ENCODE measurements at places on chromosomes 7 and 10.

DNA sequence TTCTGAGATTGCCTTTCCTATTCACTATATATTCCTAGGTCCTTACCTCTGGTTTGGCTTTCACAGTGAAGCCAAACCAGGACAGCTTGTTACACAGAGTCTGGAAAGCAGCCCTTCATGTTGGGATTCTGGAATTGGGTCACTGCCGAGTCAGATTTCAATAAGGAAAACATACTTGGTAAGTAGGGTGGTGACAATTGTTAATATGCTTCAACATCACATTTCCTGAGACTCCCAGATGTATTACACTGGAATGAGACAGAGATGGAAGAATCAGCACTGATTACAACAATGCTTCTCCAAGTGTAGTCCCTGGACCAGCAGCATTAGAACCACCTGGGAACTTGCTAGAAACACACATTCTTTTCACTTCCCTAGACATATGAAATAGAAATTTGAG lies 268.9 kb upstream of the SEMA3C start:
- DNase-seq: no peak
- no peaks in the 10 kb centered on the region for H3K36me3 ChIP-seq

GRCh38 chr7:33778195-33778594 lies 127.1 kb upstream of the BMPER start:
- H3K36me3 ChIP-seq: no peaks in the 10 kb centered on the region
- H3K4me3 ChIP-seq: no peak overlapping the region
- no peak for DNase-seq
- H3K27me3 ChIP-seq: no peaks in the 10 kb centered on the region

DNA sequence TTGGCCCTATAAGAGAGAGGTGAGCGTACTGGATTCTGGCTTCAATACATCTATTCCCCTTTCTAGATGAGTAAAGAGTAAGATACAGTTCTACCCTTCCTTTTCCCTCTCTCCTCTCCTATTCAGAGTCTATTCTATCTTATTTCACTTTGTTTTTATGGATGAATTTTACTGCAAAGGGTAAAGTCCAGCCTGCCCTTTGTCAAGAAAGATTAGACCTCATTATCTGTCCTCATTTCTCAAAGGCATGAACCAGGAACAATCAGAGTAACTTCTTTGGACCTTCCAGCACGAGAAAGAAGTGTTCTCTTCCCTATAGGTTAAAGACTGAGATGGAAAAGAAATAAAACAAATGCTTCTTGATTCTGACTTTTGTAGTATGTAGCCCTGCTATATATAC lies 239.0 kb downstream of the PRKG1 start:
- H3K27ac ChIP-seq: no peak overlapping the region
- no peaks in the 10 kb centered on the region for H3K27me3 ChIP-seq
- no peak overlapping the region for H3K4me3 ChIP-seq
- H3K4me1 ChIP-seq: no peaks in the 10 kb centered on the region
- DNase-seq: no peak
- no peaks in the 10 kb centered on the region for H3K36me3 ChIP-seq

DNA sequence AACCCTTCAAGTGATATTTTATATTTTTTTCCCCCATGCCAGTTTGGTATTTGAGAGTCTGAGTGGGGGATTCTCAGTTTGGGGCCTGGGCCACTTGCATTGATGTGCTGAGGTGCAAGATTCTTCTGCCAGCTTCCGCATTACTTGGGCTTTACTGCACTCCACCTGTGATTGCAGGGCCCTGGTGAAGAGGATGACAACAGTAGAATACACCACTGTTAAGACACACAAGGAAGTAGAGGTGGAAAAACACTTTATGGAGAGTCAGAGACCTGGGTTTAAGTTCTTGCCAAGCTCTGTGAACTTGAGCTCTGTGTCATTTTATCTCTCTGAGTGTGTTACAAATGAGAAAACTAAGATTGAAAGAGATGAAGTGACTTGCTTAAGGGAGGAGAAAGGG lies 209.4 kb downstream of the LRMDA start:
- H3K4me1 ChIP-seq: no peaks in the 10 kb centered on the region
- H3K4me3 ChIP-seq: no peak overlapping the region
- no peaks in the 10 kb centered on the region for H3K36me3 ChIP-seq
- peaks cover 6% of the 10 kb centered on the region for H3K27me3 ChIP-seq
- H3K27ac ChIP-seq: no peak overlapping the region
- DNase-seq: no peak

- H3K36me3 ChIP-seq: no peaks in the 10 kb centered on the region
- DNase-seq: peak; percentile 64
- H3K4me1 ChIP-seq: peaks cover 7% of the 10 kb centered on the region
- peak overlapping the region; percentile 70 for H3K4me3 ChIP-seq
- no peak overlapping the region for H3K27ac ChIP-seq
These were observed 1.1 kb downstream of the RHOBTB1 start for GRCh38 chr10:60942788-60943315.

- peaks cover 3% of the 10 kb centered on the region for H3K27me3 ChIP-seq
- peaks cover 47% of the 10 kb centered on the region for H3K36me3 ChIP-seq
- no peak for DNase-seq
- H3K4me1 ChIP-seq: peaks cover 16% of the 10 kb centered on the region
- H3K4me3 ChIP-seq: no peak overlapping the region
These were observed 3.1 kb upstream of the SAMD9 start for GRCh38 chr7:93120592-93121549.

DNA sequence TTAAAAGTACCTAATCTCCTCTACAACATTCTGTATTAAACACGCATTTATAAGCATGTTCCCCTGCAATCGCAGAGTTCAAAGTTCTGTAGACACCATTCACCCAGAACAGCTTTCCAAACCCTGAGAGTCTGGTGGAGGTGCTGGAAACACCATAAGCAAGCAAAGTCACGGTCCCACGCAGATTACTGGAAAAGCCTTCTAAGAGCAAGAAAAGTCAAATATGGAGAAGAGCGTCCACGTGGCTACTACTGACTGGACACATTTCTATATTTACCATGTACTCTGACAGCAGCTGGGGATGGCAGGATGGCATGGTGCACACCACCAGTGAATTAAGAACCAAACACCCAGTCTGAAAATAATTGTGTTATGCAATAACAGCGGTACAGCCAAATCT lies 97.7 kb downstream of the PARD3 start:
- H3K27me3 ChIP-seq: no peaks in the 10 kb centered on the region
- DNase-seq: no peak
- no peaks in the 10 kb centered on the region for H3K36me3 ChIP-seq
- H3K27ac ChIP-seq: no peak overlapping the region
- H3K4me1 ChIP-seq: peaks cover 3% of the 10 kb centered on the region

DNA sequence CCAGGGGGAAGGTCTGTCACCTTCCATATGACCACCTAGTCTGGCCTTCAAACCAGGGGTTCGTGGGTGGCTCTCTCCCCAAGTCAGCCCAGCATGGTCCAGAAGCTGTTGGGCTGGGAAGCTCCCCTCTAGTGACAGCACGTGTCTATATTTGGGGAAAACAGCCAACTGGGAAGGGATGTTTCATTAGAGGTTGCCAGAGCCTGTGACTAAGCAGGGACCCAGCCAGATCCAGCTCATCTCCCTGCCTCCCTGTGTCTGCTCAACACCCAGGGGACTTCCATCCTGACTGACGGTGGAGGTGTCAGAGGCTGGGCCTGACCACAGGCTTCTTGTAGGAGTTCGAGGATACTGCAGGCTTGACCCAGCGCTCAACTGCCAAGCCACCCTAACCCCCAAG lies 10.5 kb downstream of the STYXL1 start:
- no peak for DNase-seq
- H3K36me3 ChIP-seq: peaks cover 1% of the 10 kb centered on the region
- H3K4me3 ChIP-seq: no peak overlapping the region
- H3K4me1 ChIP-seq: peaks cover 13% of the 10 kb centered on the region
- H3K27me3 ChIP-seq: no peaks in the 10 kb centered on the region

GRCh38 chr7:56199639-56200038 lies 83.4 kb upstream of the NUPR2 start:
- no peaks in the 10 kb centered on the region for H3K36me3 ChIP-seq
- H3K4me1 ChIP-seq: no peaks in the 10 kb centered on the region
- no peak overlapping the region for H3K27ac ChIP-seq
- H3K27me3 ChIP-seq: no peaks in the 10 kb centered on the region

GRCh38 chr10:84076047-84076388 lies 63.3 kb upstream of the GHITM start:
- H3K27me3 ChIP-seq: no peaks in the 10 kb centered on the region
- no peaks in the 10 kb centered on the region for H3K4me1 ChIP-seq
- H3K4me3 ChIP-seq: no peak overlapping the region
- no peak for DNase-seq
- no peak overlapping the region for H3K27ac ChIP-seq

DNA sequence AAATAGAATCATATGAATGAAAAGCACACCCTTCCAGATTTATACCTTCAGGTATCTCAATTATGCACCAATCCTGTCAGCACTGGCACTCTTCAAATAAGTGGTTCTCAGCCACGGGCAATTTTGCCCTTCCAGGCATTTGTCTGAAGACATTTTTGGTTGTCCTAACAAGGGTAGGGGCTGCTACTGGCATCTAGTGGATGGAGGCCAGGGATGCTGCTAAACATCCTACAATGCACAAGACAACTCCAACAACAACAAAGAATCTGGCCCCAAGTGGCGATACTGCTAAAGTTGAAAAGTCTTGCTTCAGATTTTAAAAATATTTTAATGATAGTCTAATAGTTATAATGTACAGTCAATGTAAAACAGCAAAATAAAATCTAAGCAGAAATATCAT lies 16.1 kb downstream of the CCDC186 start:
- no peak for DNase-seq
- H3K36me3 ChIP-seq: peaks cover 24% of the 10 kb centered on the region
- no peaks in the 10 kb centered on the region for H3K27me3 ChIP-seq
- no peak overlapping the region for H3K4me3 ChIP-seq
- H3K4me1 ChIP-seq: peaks cover 4% of the 10 kb centered on the region

DNA sequence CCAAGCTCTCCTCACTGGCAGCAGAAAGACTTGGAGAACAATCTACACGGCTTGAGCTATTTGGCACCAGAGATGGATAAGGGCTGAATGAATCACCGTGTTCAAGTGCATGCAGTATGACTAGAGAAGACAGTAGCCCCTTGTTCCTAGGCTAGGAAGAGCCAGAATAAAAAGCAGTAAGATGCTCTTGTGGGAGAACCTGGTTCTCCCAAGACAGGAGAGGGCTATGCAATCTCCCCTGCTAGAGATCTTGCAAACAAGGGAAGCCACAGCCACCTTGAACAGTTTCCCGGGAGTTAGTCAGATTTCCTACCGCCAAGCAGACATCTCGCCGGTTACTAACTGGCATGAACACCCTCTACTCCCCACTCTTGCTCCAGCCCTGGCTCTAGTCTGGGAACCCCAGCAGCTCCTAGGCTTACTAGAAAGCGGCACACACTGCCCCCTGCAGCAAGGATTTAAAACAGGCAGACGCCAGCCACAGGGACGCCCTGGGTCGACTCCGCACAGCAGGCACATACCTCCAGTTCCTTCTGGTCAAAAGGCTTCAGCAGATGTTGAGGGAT lies 107.3 kb downstream of the SMURF1 start:
- H3K27ac ChIP-seq: no peak overlapping the region
- peaks cover 45% of the 10 kb centered on the region for H3K36me3 ChIP-seq
- no peaks in the 10 kb centered on the region for H3K27me3 ChIP-seq
- H3K4me1 ChIP-seq: no peaks in the 10 kb centered on the region
- no peak overlapping the region for H3K4me3 ChIP-seq
